ENCODE measurements at places on chromosomes 1 and 21. TPM values are rescaled to one million over a fixed set of nuclear protein-coding genes. Genes with fewer than 3 reads are reported as not detected.
A peak's percentile ranks its signal among the peaks of the same experiment; 100 is the strongest.

Gene ZFP69B
- total RNA-seq: 8.2 TPM

GRCh38 chr21:14057313-14057712 is 153.4 kb downstream of the LIPI start:
- no peak for DNase-seq
- H3K27ac ChIP-seq: no peak overlapping the region
- no peaks in the 10 kb centered on the region for H3K36me3 ChIP-seq
- H3K27me3 ChIP-seq: no peaks in the 10 kb centered on the region

- no peak overlapping the region for H3K4me3 ChIP-seq
- H3K4me1 ChIP-seq: peaks cover 6% of the 10 kb centered on the region
- H3K36me3 ChIP-seq: no peaks in the 10 kb centered on the region
- H3K27me3 ChIP-seq: peaks cover 4% of the 10 kb centered on the region
Observed at GRCh38 chr1:5267603-5268235, 613.3 kb downstream of the AJAP1 start.

GRCh38 chr1:9385801-9386573 is 93.3 kb downstream of the SPSB1 start:
- H3K4me1 ChIP-seq: peaks cover 2% of the 10 kb centered on the region
- no peaks in the 10 kb centered on the region for H3K36me3 ChIP-seq
- H3K27me3 ChIP-seq: no peaks in the 10 kb centered on the region
- no peak for DNase-seq
- no peak overlapping the region for H3K27ac ChIP-seq

Gene IL23R
- total RNA-seq: not detected

Gene RABGAP1L
- total RNA-seq: 166 TPM

DNA sequence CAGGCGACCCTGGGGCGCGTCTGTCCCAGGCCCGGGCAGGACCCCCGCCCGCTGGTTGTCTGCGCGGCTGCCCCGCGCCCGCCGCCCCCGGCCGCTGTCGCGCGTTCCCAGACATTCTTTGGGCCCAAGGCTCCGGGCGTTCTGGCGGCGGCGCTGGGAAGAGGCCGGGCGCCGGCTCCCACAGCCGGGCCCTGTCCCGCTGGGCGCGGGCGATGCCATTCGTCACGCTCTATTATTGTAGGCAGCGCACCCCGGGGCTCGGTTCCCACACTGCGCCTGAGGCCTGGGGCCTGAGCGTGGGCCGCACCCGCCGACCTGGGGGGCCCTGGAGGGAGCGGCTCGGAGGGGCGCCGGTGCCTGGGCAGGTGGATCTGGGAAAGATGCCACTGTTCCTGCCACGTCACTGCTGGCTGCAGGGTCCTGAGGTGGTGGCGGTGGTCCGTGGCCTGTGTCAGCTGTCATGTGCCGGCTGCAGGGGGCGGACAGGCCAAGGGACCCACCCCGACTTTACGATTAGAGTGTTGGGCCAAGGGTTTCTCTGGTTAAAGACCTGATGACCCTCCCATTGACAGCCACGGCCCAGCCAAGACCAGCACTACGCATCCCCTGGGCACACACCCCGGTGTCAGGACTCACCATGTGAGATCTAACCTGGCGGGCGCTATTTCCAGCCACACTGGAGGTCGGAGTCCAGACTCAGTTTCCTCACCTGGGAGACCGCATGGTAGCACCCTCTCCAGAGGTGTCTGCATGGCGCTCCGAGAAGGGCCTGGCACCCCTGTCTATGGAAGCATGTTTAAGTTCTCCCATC is 55.1 kb upstream of the ADARB1 start:
- no peak for DNase-seq
- peaks cover 34% of the 10 kb centered on the region for H3K27me3 ChIP-seq
- no peaks in the 10 kb centered on the region for H3K4me1 ChIP-seq
- no peaks in the 10 kb centered on the region for H3K36me3 ChIP-seq
- no peak overlapping the region for H3K27ac ChIP-seq

GRCh38 chr1:74834261-74834660 is 101.3 kb downstream of the TYW3 start:
- no peak overlapping the region for H3K27ac ChIP-seq
- no peaks in the 10 kb centered on the region for H3K36me3 ChIP-seq
- no peak overlapping the region for H3K4me3 ChIP-seq
- H3K27me3 ChIP-seq: no peaks in the 10 kb centered on the region
- no peak for DNase-seq

DNA sequence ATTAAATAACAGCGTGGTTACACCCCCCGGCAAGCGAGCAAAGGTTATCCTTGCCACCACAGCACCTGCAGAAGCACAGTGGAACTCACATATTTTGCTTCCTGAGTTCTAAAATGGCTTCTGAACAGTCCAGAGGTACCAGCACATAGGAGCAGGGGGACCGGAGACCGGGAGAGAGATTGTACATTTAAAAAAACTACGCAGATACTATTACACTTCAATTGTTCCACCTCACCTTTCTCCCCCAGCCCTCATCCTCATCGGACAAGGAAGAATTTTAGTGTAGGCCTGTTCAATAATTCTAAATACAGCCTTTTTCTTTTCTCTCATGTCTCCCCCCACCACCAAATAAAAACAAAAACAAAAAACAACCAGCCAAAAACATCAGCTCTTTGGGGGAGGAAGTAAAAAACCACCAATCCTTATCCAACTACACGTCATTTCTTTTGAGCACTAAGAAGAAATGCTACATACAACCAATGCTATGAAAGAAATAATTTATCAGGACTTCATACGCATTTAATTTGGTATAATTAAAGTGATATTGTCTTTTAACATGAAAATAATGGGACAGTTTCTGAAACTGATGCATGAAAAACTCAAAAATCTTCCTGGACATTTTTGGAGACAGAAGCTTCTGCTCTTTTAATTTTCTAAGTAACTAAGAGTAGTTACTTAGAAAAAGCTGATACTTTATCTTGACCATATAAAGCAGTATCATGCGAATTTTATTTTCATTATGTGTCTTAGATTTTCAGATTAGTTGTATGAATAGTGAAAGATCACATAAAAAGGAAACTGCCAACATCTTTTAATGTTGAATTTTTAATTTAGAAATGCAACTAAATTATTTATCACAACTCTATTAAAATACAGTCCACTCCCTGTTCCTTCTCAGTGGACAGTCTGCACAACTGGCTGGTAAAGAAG is 9.1 kb downstream of the CDKN2C start:
- DNase-seq: no peak
- H3K27me3 ChIP-seq: peaks cover 78% of the 10 kb centered on the region
- H3K36me3 ChIP-seq: no peaks in the 10 kb centered on the region
- peak overlapping the region; percentile 7 for H3K4me3 ChIP-seq

GRCh38 chr1:207321790-207322645 is 540 bp downstream of the CD55 start:
- H3K36me3 ChIP-seq: peaks cover 8% of the 10 kb centered on the region
- H3K27ac ChIP-seq: peak overlapping the region; percentile 94
- H3K4me3 ChIP-seq: peak overlapping the region; percentile 60
- no peaks in the 10 kb centered on the region for H3K27me3 ChIP-seq

DNA sequence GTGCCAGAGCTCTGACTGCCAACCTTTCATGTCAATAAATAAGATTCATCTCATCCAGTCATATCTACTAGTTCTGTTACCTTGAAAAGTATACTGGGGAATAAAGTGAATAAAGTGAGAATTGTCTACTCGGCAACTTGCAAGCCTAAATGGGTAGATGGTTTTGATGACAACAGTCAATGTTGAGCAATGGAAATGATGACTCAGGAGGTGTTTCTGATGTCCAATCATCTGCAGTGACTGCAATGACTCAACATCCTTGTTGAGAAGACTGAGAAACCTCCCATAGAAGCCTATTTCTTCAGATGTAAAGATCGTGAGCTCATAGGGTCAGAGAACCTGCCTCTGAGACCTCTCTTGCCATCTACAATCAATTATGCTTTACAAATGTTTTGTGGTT is 276.4 kb downstream of the SPATA17 start:
- no peaks in the 10 kb centered on the region for H3K4me1 ChIP-seq
- H3K27me3 ChIP-seq: no peaks in the 10 kb centered on the region
- no peak for DNase-seq
- H3K27ac ChIP-seq: no peak overlapping the region

DNA sequence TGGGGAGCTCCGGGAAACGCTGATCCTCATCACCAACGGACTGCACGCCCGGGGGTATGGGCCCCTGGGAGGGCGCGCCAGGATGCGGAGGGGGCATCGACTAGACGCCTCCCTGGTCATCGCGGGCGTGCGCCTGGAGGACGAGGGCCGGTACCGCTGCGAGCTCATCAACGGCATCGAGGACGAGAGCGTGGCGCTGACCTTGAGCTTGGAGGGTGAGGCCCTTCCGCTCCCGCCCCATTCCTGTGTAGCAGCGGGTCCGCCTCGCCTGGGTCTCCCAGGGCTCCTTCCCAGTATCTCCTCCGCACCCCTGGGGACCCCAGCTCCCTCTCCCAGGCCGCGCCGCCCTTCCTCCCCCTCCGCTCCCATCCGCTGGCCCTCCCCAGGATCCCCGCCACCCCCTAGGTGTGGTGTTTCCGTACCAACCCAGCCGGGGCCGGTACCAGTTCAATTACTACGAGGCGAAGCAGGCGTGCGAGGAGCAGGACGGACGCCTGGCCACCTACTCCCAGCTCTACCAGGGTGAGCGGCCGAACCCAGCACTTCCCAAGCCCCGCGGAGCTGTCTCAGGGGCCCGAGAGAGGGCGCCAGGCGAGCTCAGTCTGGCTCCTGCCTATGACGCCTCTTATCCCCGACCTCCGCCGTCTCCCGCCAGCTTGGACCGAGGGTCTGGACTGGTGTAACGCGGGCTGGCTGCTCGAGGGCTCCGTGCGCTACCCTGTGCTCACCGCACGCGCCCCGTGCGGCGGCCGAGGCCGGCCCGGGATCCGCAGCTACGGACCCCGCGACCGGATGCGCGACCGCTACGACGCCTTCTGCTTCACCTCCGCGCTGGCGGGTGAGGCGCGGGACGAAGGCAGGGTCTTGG is 5.0 kb downstream of the HAPLN2 start:
- H3K4me1 ChIP-seq: no peaks in the 10 kb centered on the region
- H3K36me3 ChIP-seq: no peaks in the 10 kb centered on the region
- DNase-seq: no peak

Gene PRDX6
- 657 TPM for total RNA-seq

DNA sequence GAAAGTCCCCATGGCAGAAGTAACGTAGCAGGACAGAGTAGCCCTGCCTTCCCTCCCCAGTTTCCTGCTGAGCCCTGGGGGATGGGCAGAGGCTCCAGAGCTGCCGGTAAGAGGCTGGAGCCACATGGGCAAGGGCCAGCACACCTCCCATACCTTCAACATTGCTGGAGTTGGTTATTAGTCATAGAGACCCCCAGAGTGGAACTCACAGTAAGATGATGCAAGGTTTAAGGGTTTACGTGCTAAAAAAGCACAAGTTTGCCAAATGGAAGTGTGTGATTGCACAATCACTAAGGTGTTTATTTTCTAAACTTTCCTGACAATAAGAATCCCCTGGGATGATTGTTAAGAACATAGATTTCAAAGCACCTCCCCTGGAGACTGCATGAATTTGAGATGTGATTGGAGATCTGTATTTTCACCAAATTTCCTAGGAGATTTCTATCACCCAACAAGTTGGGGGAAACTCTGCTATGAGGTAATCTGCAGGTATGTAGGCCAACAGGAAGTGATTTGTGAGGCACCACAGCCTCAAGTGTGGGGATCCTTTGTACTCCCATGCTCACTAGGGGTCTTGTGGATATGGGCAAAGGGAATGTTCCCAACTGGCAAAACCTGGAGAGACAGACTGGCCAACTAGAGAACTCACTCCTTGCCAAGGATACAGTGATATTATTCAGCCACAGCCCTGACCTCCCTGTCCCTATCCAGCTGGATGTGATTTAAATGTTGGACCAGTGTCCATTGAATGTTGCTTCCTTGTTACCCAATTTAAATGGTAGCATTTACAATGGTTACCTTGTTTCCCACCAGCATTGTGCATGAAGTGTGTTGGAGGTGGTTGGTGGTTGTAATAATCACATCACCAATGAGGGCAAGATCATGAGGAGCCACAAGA is 37.1 kb upstream of the CSF1 start:
- H3K4me1 ChIP-seq: peaks cover 9% of the 10 kb centered on the region
- H3K4me3 ChIP-seq: no peak overlapping the region
- no peak for DNase-seq
- H3K27ac ChIP-seq: no peak overlapping the region

GRCh38 chr1:18992646-18993045 is 36.2 kb upstream of the IFFO2 start:
- DNase-seq: no peak
- no peak overlapping the region for H3K27ac ChIP-seq
- no peak overlapping the region for H3K4me3 ChIP-seq
- H3K27me3 ChIP-seq: no peaks in the 10 kb centered on the region

DNA sequence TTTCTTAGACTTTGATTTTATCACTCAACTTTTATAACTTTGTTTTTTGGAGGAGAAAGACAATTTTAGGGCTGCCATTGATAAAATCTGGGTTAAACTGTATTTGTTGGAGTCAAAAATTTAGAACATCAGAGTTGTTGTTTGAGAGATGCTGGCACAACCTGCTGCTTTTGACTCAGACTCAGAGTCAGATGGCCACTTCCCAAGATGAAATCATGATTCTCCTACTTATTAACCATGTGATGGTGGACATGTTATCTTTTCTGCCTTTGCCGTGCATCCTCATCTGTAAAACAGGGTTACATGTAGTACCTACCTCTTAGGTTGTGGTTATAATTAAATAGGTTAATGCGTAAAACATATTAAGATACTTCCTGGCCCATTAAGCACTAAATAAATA is 71.2 kb downstream of the PLA2G4A start:
- H3K36me3 ChIP-seq: no peaks in the 10 kb centered on the region
- no peak overlapping the region for H3K4me3 ChIP-seq
- no peaks in the 10 kb centered on the region for H3K27me3 ChIP-seq
- DNase-seq: no peak
- H3K4me1 ChIP-seq: no peaks in the 10 kb centered on the region
- no peak overlapping the region for H3K27ac ChIP-seq

DNA sequence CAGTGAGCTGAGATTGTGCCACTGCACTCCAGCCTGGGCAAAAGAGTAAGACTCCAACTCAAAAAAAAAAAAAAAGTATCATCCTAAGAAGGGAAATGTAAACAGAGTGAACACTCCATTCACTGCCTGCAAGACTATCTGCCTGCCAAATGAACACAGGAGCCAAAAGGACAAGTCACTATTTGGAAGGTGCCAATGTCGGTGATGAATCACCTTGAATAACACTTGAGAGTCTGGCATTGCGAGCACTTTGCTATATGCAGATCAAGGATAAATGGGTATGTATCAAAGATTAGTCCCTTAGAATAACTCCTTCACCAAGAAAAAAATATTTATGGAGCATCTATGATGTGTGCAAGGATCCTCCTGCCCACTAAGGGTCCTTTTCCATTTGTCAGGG is 6.6 kb downstream of the UBR4 start:
- H3K4me1 ChIP-seq: no peaks in the 10 kb centered on the region
- no peak overlapping the region for H3K4me3 ChIP-seq
- no peaks in the 10 kb centered on the region for H3K27me3 ChIP-seq
- DNase-seq: no peak
- no peak overlapping the region for H3K27ac ChIP-seq

Gene PDXK
- 116 TPM for total RNA-seq

Data from H1 (cell line).